ENCODE measurements at places on chromosomes 7 and 10.

GRCh38 chr10:7412928-7413282, 2.1 kb upstream of the SFMBT2 start:
- no peak for DNase-seq

DNA sequence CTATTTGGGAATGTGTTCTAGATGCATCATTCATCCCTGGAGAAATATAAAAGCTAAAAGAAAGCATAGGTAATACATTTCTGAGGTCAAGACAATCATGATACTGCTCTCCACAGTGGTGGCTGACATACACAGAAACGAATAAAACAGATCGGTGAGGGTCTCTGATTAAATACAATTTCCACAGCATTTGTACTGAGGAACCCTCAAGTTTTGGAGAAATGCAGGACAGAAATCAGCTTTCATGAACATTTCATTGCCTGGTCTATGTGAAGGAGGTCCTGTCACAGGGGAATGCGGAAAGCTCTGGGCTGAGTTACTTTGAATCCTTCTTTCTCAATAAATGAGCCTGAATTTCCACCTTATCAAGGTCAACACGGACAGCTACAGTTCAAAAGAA, 67.9 kb upstream of the ITGB1 start:
- no peak for DNase-seq

DNA sequence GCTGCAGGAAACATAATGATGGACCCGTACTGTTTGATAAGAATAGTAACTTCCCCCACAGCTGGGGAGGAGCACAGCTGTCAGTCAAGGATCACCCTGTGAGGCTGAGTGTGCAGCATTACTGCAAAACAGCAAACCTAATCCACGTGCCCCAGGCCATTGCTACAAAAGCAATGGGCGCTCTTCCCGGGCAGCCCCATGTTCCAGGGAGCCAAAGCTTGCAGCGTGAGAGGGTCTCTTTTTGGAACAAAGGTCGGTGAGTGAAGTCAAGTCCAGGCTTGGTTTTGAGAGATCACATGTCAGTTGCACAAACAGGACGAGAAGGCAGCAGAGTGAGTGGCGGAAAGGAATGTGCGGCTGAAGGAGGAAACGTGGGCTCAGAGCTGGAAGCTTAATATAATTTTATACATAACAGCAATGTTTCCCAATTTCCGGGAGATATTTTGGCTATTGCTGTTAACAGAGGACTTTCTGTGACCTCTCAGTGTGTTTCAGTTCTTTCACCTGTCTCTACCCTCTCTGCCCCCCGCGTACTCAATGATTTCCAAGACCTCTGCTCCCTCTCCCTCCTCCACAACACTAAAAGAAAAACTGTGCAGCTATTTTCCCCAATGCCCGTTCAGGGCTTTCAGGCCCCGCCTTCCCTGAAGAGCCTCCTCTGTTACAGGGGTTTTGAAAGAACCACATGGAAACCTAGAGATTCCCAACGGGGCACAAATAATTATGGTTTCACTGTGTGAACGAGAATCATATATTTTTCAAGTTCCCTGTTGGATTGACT, 128.9 kb downstream of the MTPAP start:
- DNase-seq, result no peak

GRCh38 chr7:34156336-34156735, 251.0 kb downstream of the BMPER start:
- no peak for DNase-seq

DNA sequence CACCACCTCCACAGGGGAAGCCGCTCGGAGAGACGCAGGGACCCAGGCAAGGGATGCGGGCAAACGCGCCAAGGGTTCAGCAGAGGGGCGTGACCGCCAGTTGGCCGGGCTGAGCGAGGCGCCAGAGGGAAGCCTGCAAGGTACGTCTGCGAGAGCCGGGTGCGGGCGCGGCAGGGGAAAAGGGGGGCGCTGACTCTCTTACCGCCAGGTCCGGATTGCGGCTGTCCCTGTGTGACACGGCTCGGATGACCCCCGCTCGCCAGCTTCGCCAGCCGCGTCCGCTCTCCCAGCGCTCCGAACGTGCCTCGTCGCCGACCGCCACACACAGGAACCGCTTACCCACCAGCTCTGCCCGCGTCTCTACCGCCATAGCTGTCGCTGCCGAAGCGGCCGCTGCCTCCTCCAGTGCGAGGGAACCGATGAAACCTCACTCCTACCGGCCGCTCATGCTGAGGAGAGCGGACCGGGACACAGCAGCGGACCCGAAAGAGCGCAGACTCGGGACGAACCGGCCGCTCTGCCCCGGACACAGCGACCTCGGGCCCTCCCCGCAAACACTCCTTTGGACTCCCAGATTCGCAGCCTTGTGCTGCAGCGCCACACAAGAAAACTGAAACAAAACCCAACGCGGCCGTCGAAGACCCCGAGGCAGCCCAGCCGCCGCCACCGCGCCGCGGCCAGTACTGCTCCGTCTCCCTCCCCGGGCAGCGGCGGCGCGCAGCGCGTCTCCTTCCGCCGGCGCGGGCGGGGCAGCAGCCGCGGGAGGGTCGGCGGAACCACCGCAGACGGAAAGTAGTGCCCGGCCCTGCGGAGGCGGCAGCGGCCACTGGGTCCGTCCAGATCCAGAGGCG, at the start of gene JMJD1C:
TSS of gene JMJD1C (minus strand) at position 685 of the 851 bp plus-strand sequence. CDS start at position 370, 315 bp downstream.
- peak; percentile 29 for DNase-seq

- no peak for DNase-seq
Measured at GRCh38 chr7:2823130-2823529, 21.0 kb downstream of the GNA12 start.
